ENCODE measurements at places on chromosomes 1 and 21. TPM values are rescaled to one million over a fixed set of nuclear protein-coding genes. Genes with fewer than 3 reads are reported as not detected.
A peak's percentile ranks its signal among the peaks of the same experiment; 100 is the strongest.

- no peak for DNase-seq
Observed at GRCh38 chr1:3293563-3294080, 160.8 kb upstream of the ARHGEF16 start.

LGR6 gene
- polyA plus RNA-seq: 0.71 TPM

DNA sequence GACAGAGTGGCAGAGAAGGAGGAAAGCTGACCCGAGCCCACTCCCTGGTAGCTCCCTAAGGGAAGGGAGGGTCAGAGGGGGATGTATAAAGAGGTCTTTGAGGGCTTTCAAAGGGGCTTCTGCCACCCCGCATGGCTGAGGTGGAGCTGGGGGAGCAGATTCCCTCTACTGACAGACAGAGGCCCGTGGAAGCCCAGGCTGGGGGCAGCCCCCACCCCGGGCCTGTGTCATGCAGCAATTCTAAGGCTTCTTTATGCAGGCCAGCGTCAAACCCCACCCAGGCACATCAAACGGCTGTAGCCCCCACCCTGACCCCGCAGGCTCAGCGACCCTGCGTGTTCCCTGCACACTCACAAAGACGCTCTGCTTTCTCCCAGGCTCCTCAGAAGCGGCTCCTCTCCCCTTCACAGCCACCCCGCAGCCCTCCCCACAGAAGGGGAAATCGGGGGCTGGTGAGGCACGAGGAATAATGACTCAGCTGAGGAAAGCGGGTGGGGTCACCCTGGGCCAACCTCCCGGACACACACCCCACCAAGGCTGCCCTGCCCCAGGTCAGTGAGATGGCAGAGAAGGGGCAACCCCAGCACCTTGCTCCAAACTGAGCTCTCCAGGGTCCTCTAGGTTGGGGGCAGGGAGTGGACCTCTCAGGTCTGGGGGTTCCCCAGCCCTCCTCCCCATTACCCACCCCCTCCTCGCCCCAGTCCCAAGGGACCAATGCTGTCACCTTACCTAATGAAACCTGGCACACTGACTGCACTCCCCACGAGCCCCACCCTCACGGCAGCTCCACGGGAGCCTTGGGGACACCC is 10.8 kb downstream of the SLC45A3 start:
- no peak for DNase-seq

GRCh38 chr1:11719313-11720032 is 16.5 kb upstream of the AGTRAP start:
- DNase-seq: no peak

- peak; percentile 99 for DNase-seq
Observed at GRCh38 chr21:33641352-33642026, at the start of gene CRYZL1. TSS of gene CRYZL1 (minus strand) at chr21:33641741. CDS start at chr21:33631551, 10,190 bp downstream.

Measured in left renal cortex interstitium (tissue), 4 donors.